ENCODE measurements at places on chromosomes 1 and 21. TPM values are rescaled to one million over a fixed set of nuclear protein-coding genes. Genes with fewer than 3 reads are reported as not detected.

The FALEC gene
- 0.41 TPM for total RNA-seq

The OPN3 gene
- 6.5 TPM for total RNA-seq

The CHD5 gene
- total RNA-seq, result 31.4 TPM

The HJV gene
- total RNA-seq, result not detected

The WNT9A gene
- 1.2 TPM for total RNA-seq

The RAB13 gene
- 3.7 TPM for total RNA-seq

The MAD2L2 gene
- total RNA-seq, result 54.2 TPM

The TESK2 gene
- total RNA-seq, result 0.82 TPM

The MRPL24 gene
- total RNA-seq, result 14.7 TPM

The PRR9 gene
- total RNA-seq, result not detected

The ZBTB8A gene
- total RNA-seq, result 43.2 TPM

The FAM229A gene
- total RNA-seq, result 2.0 TPM

The PARS2 gene
- 3.3 TPM for total RNA-seq

The RNU1-3 gene
- under 0.01 TPM for total RNA-seq

The DNASE2B gene
- not detected for total RNA-seq

The LCA5L gene
- under 0.01 TPM for total RNA-seq

The ARPC5 gene
- 123 TPM for total RNA-seq

The AGBL4 gene
- 3.3 TPM for total RNA-seq

The HSPB7 gene
- not detected for total RNA-seq

All from frontal cortex (tissue), 4 donors.